ENCODE measurements at places on chromosomes 12 and 14. TPM values are rescaled to one million over a fixed set of nuclear protein-coding genes. Genes with fewer than 3 reads are reported as not detected.

DNA sequence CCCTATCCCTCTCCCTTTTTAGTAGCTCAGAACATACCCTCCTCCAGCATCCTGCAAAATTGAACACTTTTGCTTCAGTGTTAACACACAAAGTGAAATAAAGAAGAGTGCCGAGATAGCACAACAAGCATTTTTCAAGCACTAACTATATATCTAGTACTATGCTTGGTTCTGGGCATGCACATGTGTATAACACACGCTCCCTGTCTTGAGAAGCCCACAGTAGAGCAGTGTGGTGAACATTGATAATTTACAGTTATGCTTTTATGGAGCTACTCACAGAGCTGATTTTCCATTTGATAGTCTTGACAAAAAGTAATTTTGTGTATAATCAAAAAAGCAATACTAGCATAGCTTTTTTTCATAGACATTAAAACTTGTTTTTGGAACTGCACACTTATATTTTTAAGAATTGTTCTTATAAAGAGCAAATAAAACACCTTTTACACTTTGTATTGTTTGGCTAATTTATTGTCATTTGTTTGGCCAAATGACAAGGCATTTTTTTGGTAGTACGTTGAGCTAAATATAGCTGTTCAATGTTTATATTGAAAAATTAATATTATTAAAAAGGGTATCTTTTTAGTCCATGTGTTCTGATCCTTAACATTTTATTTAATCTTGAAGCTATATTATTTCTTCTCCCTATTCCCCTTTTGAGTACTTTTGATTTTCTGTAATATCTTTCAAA is 39.7 kb downstream of the LEMD3 start:
- DNase-seq = no peak

DNA sequence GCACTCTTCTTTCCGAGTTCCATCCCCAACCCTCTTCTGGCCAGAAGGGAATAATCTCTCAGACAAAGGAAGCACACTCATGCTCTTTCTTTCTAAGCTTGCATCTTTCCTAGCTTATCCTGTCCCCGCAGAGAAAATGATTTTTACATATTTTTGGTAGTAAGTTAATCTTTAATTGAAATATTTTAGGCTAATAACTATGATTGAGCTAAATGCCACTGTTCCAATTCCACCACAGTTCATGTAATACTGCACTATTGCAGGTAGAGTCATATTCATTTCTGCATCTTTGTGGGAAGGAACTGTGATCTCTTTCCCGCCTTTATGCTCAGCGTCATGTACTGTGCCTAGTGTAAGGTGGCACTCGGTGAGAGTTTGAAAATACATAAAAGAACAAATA is 158.9 kb upstream of the FOXG1 start:
- DNase-seq = no peak

DNA sequence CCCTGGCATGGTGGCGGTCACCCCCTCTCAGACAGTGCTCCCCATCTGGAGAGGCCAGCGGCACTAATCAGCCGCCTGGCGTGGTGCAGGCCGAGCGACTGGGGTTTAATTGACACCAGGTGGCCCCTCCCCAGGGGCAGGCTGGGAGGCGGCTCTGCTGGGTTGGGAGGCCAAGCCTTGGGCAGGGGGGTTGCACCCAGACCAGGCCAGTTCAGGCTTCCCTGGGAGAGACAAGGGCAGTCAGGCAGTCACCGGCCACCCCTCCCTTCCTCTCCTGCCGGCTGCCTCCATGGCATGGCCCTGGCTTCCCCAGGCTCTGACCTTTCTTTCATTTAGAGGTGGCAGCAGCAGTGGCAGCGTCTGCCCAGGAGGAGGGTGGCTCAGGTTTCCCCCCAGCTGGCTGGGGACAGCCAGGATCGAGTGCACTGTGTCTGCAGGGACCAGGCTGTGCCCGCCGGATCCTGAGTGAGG is 78.1 kb upstream of the NOS1 start:
- no peak for DNase-seq

- no peak for DNase-seq
Measured at GRCh38 chr12:104263026-104263425, 40.5 kb upstream of the EID3 start.

- no peak for DNase-seq
Measured at GRCh38 chr12:84969226-84969625, 56.6 kb upstream of the SLC6A15 start.

DNA sequence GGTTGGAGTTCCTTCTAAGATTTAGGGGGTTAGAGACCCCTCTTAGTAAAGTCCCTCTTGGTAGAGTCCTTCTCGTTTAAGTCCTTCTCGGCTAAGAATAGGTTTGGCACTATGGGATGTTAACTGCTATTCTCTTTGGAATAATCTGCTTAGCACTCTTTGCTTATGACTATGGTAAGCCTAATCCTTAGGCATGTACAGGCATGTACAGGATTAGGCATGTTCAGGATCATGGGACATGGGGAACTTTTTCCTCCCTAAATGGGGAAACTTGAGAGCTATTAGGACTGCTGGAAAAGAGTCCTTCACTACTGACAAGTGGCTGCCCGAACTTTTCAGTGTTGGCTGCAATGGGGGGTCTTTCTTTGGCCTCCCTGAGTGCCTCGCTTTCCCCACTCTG is 193.3 kb downstream of the TMEM117 start:
- no peak for DNase-seq

- no peak for DNase-seq
Measured at GRCh38 chr14:89566644-89567415, 149.8 kb upstream of the FOXN3 start.

DNA sequence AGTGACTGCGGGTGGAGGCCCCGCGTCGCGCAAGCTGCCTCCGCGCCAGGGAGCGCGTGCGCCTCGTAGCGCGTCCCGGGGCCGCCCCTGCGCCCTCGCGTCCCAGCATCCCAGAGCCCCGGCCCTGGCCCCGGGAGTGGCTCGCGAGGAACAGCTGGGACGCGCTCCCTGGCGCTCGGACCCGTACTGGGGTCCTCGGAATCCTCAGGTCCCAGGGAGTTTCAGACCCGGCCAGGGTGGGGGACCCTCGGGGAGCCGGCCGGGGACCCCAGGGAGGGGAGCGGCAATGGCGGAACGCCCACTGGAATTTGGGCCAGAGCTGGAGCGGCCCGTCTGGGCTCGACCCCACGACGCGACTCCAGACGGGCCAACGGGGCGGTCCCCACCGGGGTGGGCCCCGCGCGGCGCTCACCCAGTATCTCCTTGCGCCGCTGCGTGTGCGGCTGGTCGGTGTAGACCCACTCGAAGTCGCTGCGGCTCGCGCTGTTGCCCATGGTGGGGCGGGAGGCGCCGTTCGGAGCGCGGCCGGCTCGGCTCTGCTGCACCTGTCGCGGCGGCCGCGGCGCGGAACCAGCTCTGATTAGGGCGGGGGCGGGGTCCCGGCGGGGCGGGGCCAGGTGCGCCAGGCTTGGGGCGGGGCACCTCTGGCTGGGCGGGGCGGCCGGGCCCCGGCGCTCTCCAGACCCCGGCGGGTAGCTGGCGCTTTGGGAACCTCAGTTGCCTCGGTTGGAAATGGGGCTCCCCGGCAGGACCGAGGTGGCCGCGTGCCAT is at the start of gene DEGS2:
TSS of gene DEGS2 (minus strand) at position 552 of the 771 bp plus-strand sequence. CDS start at position 494, 58 bp downstream.
- peak; percentile 61 for DNase-seq

DNA sequence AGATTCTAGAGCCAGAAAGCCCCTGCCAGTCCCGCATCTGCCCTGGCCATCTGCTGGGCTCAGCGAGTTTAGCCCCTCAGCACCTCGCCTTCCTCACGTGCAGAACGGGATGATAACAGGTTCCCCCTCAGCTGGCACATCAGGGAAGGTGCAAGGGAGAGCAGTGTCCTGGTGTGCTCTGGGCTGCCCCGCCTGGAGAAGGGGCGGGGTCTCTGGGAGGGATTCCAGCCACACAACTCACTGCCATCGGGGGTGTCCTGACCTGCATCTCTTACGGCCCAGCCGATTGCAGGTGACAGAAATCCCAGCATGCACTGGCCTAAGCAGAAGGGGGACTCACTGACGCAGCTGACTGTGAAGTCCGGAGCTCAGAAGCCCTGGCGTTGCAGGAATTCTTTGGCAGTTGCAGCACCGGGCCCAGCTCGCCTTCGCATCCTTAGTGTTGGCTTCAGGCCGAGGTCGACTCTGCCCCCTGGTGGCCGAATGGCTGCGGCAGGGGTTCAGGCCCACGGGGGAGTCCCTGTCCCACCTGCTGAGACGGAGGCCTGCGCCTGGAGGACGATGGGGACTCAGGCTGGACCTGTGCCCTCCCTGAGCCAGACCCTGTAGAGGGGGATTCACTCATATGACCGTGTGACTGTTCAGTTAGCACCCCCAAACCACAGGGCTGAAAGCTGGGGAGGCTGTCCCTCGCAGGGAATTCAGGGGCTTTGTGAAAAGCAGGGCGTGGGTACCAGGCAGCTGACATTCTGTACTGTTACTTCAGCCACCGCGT is 178.6 kb downstream of the ADGRD1 start:
- peak; percentile 73 for DNase-seq

GRCh38 chr12:124952295-124952694 is 36.6 kb downstream of the DHX37 start:
- DNase-seq = no peak

GRCh38 chr14:23327947-23328744 is 6.9 kb downstream of the PABPN1 start:
- DNase-seq = peak; percentile 55

GRCh38 chr12:115697340-115697739 is 580.2 kb downstream of the MED13L start:
- no peak for DNase-seq

- no peak for DNase-seq
Measured at GRCh38 chr14:33510063-33510481, 440.8 kb downstream of the EGLN3 start.

GRCh38 chr12:131136539-131136872 is 182.8 kb downstream of the ADGRD1 start:
- DNase-seq = no peak

- DNase-seq = no peak
Measured at GRCh38 chr12:414859-415258, 13.4 kb downstream of the CCDC77 start.

DNA sequence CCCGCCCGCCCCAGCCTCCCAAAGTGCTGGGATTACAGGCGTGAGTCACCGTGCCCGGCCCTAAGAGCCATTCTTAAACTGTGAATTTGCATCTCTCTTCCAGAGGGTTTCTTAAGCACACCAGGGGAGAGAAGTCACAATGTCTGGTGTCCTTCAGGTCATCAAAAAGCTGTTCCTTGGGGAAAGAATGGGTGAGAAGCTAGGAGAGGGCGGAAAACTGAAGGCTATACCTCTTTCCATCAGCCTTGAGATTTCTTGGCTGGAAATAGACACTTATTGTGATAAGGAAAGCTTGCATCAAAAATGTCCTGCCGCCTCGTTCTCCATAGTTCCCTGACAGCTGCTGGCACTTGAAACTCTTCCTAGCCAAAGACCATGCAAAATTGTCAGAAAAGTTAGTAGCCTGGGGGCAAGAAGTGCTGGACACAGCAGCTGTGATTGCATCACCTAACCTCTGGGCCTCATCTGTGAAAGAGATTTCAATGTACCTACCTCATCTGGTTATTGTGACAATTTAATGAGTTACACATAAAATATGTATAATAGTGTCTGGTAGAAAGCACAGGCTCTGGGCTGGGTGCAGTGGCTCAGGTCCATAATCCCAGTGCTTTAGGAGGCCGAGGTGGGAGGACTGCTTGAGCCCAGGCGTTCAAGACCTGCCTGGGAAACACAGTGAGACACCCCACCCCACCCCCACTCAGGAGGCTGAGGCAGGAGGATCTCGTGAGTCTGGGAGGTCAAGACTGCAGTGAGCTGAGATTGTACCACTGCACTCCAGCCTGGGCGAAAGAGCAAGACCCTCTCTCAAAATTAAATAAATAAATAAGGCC is 9.7 kb upstream of the UBC start:
- no peak for DNase-seq

DNA sequence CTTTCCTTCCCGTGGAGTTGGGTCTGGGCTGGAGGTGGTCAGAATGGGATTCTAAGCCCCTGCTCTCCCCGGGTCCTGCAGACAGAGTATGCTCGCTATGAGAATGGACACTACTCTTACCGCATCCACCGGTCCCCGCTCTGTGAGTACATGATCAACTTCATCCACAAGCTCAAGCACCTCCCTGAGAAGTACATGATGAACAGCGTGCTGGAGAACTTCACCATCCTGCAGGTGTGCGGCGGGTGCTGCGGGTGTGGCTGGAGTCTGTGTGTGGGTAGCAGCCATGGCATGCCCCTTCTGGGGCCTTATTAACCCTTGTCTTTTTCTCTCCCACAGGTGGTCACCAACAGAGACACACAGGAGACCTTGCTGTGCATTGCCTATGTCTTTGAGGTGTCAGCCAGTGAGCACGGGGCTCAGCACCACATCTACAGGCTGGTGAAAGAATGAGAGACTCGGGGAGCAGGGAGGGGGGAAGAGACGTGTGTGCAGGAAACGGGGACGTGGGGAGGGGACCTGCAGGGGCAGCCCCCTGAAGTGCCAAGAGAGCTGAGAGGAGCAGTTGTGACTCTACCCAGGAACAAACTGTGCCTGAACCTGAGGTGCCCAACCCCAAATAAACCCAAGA is 37.0 kb upstream of the TSPAN9 start:
- DNase-seq = no peak

GRCh38 chr14:105484069-105484996 is 2.4 kb upstream of the CRIP1 start:
- DNase-seq = no peak

DNA sequence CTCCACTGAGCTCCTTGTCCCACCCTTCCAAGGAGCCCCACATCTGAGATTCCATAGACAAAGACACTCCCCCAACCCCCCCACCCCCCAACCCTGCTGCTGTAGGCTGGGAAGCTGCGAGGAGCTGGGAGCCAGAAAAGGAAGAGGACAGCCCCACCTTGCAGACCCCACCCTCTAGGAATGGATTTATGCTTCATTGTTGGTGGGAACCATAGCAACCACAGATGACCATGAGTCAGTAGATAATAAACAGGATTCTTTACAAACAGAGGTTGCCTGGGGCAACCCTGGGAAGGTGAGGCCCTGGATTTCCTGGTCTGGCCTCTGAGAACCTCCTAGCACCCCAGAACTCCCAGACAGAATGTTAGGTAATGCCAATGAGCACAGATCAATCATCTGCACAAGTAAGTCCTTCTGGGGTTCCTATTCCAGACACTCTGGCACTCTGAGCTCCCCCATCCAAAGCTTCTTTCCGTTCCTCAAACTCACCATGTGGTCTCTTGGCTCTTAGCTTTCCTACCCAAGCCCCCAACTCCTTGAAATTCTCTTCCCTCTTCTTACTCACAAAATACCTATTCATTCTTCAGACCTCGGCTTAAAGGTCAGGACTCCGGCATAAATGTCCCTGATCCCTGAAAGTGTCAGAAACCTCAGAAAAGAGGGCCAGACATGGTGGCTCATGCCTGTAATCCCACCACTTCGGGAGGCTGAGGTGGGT is 15.2 kb upstream of the PLEKHG6 start:
- no peak for DNase-seq

DNA sequence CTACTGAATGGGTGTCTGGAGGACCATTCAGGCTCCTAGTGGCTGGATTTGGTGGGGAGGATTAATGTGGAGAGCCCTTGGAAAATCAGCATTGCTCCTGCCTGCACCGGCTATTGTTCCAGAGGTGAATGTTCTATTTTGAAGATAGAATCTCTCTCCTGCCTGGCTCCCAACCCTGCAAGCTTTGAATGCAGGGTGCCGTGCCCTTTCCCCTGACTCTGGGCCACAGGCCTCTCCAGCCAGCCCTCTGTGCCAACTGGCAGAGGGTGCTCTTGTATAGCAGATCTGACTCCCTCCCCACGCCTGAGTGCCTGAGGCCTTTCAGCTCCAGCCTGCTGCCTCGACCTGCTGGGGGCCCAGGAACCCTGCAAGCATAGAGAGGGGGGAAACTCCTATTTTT is 106.8 kb downstream of the TMEM260 start:
- no peak for DNase-seq

ATL1 gene
- total RNA-seq = 1.4 TPM

KCNA1 gene
- 0.04 TPM for total RNA-seq

PTGDR gene
- total RNA-seq = not detected

SLC6A13 gene
- total RNA-seq = 0.64 TPM

AJUBA gene
- total RNA-seq = 0.90 TPM

NAV3 gene
- total RNA-seq = not detected
